ENCODE measurements at places on chromosomes 3 and 15.

GRCh38 chr3:55189359-55189801 lies 261.5 kb upstream of the LRTM1 start:
- DNase-seq, result no peak

DNA sequence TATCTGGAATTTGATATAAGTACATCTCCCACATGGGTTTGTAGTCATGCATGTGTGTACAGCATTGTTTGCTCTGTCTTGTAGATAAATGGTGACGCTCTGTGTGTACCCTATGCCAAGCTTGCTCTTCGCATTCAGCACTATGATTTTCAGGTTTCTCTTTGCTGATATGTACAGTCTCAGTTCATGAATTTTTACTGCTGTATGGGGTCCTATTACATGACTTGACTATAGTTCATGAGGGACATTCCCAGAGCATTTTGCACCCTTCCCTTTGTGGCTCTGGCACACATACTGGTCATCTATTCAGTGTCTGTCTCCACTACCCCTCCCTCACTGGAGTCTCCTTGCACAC lies 132.7 kb downstream of the EEFSEC start:
- DNase-seq, result no peak

DNA sequence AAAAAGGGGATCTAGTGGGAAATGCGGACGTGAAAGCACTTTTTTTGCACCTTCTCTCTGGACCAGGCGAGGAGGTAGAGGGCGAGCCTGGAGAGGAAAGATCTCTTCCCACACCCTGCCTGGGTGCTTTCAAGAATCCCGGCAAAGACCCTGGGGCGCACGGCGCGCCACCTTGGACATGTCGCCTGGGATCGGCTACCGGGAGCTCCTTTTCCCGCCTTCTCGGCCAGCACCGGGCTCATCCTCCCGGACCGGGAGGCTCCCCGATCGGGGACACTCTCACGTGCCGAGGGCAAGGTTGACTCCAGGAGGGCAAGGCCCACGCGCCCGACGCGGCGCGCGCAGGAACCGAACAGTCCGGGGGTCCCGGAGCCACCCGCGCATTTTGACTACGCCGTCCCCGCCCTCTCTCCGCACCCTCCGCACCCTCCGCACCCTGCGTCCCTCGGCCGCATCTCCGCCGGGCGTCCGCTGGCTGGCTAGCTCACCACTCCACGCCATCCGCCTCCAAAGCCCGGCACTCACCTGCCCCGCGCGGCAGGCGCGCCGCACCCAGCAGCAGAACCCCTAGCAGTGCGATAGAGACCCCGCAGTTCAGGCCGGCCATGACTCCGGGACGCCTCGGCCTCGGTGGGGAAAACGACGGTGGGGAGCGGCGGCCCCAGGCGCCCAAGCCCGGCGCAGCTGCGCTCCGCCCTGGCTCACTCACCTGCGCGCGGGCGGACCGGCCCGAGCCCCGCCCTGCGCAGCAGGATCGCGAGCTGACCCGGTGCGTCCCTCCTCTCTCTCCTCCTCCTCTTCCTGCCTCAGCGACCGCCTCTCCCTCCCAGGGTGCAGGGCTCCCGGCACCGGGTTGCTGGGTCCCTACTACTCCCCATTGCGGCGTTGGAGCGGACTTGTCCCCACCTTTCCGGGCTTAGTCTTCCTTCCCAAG lies at the start of gene CDCP1:
Gene CDCP1, minus strand, starts transcription at position 698 of the 934 bp plus-strand sequence. Its CDS starts 91 bp downstream, at position 607.
- no peak for DNase-seq

GRCh38 chr3:145696011-145696410 lies 465.0 kb downstream of the PLOD2 start:
- DNase-seq, result no peak

DNA sequence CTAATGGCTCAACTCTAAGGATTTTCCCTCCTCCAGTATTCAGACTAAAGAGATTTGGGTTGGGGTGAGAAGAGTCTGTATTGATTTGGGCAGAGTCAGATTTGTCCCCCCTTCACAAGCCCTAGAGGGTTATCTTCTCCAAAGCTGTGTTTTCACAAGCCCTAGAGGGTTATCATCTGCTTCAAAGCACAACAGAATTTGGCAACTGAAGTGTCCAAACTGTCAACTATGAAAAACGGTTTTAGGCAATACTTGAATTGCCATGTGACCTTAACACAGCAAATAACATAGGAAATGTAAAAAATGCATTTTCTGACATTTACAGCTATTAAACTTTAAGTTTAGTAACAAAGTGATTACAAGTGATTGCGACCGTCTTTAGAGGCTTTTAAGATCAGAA lies 119.9 kb downstream of the IMPG2 start:
- no peak for DNase-seq

Measured in effector CD4-positive, alpha-beta T cell (primary cell).